Stimulated activated CD8-positive, alpha-beta memory T cell treated with anti-CD3 and anti-CD28 coated beads, Interleukin-4, amount 100 ng/mL, for 24 hours (primary cell): ENCODE measurements at places on chromosomes 5 and 9.

DNA sequence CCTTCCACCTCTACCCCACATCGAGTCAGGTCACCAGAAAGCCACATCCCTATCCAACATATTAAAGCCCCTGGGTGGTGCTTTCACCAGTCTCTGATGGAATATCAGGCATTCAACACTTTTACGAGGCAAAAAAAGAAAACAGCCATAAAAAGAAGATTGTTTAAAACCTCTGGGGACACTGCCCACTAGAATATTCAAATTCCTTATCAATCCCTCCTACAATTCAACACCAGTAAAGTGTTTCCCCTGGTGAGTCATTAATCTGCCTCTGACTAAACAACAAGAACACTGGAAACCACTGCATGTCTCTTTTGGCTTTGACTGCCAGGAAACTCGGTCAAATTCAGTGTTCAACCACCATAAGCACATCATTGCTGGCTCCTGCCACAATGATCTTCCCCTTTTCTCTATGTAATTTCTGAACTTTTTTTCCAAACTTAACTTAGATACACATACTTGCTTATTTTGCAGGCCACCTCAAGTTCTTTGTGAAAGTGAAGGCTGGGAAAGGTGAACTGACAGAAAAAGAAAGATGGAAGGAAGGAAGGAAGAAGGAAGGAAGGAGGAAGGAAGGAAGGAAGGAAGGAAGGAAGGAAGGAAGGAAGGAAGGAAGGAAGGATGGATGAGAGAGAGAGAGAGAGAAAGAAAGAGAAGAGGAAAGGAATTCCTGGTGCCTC is 105.3 kb downstream of the PAX5 start:
- no peak for DNase-seq

DNA sequence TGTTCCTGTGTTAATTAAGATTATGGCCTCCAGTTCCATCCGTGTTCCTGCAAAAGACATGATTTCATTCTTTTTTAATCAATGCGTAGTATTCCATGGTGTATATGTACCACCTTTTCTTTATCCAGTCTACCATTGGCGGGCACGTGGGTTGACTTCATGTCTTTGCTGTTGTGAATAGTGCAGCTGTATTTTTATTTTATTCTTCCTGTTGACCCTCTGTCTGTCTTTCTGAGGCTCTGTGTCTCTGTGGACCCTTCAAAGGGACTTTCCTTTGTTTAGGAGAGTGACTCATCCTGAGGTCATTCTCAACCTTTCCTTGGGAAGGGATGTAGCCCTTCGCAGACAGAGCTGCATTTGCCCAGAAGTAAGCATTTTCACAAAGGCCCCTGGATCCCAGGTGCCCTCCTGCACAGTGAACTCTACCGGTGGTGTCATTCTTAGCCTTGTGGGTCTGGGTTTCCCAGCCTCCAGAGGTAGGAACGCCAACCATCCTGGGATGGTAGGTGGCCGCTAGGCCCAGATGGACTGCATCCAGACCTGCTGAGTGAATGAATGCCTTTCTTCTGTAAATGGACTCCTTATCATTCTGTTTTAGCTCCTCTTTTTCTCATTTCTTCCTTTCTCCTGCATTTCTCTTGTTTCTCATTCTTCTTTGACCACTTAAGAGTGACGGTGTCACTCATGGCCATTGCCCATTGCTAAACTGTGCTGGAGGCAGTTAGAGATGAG is 22.4 kb downstream of the TRIO start:
- no peak for DNase-seq

GRCh38 chr9:113584428-113585084 is 121.0 kb downstream of the RGS3 start:
- DNase-seq, result no peak

DNA sequence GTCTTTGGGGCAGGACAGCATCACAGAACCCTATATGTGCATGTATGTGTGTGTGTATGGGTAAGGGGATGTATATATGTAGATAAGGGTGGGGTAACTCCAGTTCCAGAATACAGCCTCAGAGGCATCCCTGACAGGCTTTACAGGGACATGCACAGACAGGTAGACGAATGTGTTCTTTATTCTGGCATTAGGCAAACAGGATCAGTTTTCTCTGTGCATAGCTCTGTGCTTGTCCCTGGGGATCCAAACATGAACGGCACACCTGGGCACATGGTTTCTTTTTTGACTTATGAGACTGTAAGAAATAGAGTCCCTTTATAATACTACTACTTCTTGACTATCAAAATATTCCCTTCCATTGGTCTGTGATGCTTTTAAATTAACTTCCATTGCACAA is 120.6 kb downstream of the TRIO start:
- DNase-seq, result no peak

GRCh38 chr9:6787793-6788161 is 30.0 kb downstream of the KDM4C start:
- DNase-seq, result no peak

GRCh38 chr9:105425816-105426433 is 21.9 kb upstream of the FSD1L start:
- DNase-seq, result no peak

DNA sequence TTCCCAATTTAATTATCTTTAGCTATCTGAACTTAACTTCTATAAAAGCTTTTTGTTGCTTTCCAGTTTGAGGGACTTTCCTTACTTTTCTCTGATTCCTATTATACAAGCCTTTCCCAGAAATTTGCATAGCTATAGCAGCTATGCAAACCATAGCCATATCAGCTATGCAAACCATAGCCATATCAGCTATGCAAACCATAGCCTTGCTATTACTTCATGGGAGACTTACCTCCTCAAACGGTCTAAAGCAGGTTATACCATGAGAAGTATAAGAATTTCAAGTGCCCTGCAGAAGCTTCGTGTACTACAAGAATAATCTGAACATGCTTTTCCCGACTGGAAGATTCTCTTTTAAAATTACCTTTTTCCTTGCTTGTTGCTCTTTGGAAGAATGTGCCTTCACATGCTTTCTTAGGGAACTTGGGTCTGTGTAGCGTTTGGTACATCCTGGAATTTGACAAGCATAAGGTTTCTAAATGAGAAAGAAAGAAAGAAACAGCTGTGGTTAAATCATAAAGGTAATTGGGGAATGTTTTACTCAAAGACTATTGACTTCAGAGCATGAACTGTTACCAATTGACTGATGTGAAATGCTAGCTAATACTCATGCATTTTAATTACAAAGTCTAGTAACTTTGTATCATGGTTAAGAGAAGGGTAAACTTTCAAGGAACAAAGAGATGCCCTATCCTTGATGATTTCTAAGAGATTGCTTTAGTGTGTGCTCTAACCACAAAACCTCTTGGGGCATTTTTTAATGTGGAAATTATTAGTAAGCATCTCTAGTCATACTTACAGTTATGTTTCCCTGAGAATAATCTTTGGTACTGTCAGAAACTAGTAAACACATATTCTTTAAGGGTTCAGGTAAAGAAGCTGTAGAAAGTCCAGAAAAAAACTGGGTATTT is 367.6 kb downstream of the GLIS3 start:
- no peak for DNase-seq

DNA sequence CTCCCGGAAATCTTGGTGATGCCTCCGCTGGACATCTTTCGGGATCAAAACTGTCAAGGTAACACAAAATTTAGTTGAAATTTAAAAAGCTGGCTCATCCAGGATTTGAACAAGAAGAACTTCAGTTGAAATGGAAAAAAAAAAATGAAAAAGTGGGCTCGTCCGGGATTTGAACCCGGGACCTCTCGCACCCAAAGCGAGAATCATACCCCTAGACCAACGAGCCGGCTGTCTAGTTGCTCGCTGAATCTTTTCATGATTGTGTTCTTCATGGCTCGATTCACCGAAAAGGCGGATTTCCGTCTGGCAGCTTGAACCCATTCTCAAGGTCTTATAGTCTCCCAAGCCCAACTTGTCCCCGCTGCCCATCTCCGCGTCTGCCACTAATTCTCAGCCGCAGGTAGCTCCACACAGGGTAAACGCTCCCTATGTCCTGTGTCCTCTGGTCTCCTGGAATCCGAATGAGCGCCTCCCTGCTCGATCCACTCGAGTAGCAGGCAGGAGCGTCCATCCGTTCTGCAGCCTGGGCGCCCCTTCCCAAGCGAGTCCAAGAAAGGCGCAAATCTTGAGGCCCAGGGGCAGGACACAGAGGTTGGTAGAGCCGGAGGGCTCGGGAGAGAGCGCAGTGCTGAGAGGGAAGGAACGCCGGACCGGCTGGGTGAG is 16.2 kb downstream of the TRIM7 start:
- DNase-seq, result peak; percentile 48

GRCh38 chr5:35771300-35771699 is 85.4 kb upstream of the IL7R start:
- no peak for DNase-seq

- no peak for DNase-seq
Measured at GRCh38 chr9:110782701-110783100, 114.1 kb downstream of the MUSK start.

- DNase-seq, result no peak
Measured at GRCh38 chr5:62154758-62155157, 151.2 kb upstream of the KIF2A start.

DNA sequence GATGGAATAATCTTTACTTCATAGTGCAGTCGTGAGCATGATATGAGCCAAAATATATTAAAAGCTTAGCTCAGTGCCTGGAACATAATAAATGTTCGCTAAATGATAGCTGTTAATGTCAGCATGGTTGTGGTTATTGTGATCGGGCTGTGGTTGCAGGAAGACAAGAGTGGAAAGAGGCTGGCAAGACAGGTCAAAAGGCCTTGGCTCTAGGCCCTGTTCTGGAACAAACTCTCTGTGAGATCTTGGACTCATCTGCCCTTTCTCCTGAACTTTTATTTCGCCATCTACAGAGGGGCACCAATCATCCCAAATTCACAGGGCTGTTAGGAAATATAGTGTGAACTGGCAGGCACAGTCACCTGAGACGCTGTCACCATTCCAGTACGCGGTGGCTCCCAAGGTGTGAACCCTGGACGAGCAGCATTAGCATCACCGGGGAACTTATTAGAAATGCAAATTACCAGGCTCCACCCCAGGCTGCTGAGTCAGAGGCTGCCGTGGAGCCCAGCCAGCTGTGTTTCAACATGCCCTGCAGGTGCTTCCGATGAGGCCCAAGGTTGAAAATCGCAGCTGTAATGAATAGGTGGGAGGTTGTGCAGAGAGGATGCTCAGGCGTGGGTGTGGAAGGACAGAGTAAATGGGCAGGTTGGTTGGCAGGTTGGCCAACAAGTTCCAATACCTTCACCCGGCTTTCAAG is 50.2 kb upstream of the SAP30L start:
- no peak for DNase-seq

DNA sequence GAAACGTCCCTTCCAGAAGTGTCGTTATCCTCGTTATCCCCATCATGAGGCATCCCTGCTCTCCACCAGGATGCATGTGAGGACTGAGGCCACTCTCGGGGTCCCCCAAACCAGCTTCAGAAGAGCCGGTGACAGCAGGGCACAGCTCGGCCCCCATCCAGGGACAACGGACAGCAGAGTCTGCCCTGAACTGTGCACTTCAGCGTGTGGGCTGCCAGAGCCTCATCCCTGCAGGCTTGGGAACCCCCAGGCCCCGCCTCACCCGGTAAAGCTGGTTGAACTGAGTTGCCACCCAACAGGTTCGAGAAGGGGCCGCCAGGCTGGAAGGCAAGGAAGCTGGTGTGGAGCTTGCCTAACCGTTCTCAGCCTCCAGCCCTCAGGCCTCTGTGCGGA is 710 bp upstream of the CARD9 start:
- DNase-seq, result no peak

DNA sequence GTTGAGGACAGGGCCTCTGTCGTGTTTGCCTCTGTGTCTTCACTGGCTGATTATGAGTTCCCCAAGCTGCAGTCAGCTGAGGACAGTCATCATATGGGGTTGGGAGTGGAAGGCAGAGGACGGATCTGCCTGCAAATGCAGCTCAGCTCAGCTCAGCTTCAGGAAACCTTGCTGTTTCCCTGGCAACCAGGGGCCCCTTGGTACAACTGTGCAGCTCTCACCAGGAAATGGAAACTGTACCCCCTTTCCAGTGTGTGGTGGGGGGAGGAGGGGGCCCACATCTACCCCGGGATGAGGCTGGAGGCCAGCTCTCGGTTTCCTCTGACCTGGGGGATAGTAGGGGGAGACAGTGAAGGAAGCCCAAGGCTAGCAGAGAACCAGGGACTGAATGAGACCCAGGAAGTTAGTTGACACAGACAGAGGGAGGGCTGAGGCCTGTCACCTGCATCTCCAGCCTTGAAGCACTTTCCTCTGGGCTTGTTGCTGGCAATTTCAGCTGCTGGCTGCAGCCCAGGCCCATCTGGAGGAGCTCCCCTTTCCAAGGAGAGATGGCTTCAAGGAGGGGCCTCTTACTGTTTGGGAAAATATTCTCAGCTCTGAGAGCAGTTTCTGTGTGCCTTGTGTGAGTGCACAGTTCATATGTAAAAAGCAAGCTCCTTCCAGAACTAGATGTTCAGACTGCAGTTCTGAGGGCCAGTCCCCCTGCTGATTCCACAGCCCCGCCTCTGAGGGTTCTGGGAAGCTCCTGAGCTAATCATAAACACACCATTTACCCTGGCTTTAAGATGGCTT is 6.9 kb downstream of the ANXA6 start:
- DNase-seq, result no peak

GRCh38 chr9:119736491-119737454 is 367.5 kb upstream of the BRINP1 start:
- DNase-seq, result no peak

DNA sequence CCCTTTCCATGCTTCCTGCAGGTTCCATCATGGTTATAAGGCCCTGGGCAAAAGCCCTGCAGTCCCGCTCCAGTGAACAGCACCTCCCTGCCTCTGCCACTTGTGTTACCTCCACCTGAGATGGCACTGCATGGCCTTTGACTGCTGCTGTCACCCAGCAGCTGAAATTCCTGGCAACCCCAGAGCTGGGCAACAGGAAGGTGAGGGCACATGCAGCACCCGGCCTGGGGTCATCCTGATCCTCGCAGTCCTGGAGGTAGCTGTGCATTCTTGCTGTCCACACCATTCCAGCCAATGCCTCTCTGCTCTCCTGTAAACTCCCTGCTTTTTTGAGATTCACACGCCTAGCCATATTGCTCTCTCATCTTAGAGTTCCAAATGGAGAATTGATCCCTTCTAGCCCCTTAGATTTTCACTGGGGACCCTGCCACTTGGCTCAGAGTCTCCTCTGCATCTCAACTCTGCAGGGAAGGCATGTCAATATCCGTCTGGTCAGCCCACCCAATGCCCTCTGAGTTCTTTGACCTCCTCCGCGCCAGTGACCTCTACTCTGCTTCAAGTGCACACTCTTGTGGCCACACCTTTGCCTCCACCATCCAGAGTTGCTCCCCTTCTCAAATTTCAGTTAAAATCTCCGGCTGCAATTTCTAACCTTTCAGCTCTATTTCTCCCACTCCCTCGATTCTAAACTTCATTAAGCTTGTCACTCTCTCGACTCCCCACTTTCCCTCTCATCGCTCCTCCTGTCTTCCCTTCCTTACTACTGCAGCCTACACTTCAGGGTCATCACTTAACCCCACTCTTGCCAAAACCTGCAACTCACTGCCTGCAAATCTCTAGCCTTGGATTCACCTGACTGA is 93.4 kb downstream of the ANKH start:
- DNase-seq, result no peak

GRCh38 chr9:108478431-108479332 is 377.1 kb downstream of the ACTL7B start:
- DNase-seq, result no peak

- no peak for DNase-seq
Measured at GRCh38 chr5:124741711-124742496, 4.5 kb downstream of the ZNF608 start.
